ENCODE measurements at places on chromosomes 2 and 18.

DNA sequence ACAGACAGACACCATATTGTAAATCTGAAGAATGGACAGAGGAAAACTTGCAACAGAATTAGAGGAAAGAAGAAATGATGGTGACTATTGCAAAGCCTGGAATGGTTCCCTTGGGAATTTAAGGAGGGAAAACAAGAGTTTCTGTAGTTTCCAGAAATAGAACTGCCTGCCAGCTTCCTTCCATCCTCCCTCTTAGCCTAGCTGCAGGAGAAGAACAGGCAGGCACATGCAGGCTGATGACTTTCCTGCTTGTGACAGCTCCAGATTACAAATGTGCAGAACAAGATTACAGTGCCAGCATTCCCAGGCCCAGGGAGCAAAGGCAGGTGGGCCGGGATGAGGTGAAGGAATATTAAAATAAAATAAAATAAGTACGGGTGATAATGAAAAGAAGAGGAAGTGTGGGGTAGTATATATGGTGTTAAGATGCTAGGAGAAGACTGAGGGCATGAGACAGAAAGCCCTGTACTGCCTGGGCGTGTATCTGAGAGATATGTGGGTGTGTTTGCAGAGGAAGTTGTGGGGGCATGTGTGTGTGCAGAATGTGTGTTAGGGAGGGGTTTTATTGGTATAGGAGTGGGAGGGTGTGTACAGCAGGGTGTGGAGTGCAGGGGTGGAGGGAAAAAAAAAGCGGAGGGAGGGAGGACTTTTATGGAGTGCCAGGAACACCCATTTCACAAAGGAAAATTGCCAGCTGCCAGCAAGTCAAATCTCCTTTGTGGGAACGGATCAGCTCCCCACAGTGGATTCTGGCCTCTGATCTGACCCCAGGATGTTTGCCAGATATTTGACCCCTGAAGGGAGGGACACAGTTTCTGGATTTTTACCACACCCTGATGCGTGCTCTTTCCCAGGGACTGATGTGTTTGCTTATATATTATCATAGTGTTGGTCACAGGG is 43.9 kb upstream of the NEMP2 start:
- peak; percentile 32 for DNase-seq

- no peak for DNase-seq
Observed at GRCh38 chr18:21903709-21904108, 163.1 kb downstream of the MIB1 start.

DNA sequence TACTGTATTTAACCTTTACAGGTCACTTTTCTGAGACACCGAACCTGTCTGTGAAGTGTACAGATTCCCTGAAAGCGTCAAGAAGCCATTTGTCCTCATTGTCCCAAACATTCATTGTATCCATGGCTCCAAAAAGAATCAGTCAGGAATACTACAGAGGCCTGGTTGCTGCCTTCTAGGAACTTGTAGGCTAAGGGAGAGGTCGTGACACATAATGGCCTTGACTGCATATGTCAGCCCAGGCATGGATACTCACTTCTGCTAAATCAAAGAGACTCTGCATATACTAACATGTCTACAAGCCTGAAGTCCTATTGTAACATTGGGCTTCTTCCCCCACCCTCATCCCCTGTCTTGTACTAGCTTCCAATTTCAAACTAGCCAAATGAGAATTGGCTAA is 40.2 kb downstream of the ONECUT2 start:
- no peak for DNase-seq

DNA sequence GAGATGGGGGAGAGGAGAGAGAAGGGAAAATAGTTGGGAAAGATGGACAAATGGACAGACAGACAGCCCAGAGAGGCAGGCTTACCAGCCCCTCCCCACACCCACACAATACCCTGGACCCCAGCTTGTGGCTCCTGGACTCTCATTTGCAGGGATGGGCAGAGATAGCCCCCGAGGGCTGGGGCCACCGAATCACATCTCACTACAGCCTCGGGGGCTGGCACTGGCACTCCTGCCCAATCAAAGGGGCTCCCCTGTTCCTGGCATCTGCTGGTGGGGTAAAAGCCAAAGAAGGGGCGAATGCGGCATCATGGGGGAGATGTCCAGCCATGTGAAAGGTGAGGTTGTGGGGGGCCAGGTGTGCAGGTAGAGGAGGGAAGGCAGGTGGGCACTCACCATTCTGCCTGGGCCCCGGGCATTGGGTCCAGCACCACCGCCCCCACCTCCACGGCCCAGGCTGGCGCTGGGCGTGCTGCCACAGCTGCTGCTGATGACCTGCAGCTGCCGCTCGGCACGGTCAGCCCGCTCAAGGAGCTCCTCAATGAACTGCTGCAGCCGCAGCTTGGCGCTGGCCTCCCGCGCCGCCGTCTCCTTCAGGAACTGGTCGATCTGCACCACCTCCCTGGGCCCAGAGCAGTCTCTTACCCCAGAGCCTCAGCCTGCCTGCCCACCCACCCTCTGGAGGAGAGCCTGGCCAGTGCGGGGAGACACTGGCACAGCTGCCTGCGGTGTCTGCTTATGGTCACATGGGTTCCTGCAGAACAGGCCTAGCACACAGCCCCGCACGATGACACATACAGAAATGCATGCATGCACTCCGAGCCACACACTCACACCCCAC is 18.0 kb downstream of the FBXO41 start:
- DNase-seq, result no peak

GRCh38 chr2:30208453-30208852 is 22.9 kb upstream of the LBH start:
- DNase-seq, result peak; percentile 53

DNA sequence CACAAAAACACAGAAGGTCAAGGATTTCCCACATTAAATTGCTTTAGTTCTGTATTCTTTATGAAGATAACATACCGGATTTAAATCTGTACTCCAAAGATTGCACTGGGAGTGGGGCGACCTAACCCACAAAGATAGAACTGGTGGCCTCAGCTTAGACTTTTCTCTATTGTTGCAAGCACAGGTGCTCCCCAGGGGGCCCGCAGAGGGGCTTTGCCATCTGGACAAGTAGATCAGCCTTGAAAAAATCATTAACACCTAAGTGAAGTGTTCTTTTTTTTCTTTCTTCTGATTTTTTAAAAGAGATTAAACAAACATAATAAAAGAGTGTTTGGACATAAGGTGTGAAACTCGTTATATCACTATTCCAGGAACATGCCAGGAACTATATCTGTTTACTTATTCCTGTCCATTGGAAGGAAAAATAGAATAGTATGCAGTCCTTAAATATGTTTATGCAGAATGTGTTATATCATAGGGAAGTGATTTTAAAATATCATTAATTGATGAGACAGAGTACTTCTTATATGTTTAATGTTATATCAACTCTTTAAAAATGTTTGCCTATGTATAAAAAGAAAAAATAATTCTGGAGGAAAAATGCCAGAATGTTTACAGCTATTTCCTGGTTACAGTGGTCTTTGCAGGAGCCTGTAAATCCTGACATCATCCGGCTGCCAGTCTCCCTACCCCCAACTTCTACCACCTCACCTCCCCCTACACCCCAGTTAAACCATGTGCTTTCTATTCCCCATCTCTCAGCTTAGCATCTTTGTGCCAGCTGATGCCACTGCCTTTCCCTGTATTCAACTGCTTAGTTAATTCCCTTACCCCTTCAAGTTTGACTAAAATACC is 679.2 kb downstream of the CNTNAP5 start:
- no peak for DNase-seq

DNA sequence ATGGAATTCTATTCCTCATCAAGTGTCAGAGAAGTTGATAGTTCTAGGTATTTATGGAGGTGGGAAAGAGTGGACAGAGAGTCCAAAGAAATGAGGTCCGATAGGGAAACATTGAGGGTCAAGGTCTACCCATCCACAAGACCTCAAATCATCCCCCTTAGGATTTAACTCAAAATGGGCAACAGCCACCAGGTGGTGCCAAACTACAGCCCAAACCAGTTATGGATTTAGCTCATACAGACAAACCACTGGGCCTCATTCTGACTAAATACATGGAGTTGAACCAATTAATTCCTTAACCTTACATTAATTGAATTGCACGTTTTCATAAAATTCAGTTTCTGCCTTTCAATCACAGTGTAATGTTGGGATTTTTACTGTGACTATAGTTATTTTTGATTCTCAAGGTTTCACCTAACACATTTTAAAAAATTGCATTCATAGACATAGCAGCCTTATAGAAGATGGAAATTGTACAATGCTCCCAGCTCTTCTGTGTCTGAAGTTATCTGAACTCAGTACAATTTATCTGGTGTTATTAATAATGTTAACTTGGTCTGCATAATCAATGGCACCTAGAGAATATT is 98.2 kb upstream of the HNMT start:
- DNase-seq, result peak; percentile 32

DNA sequence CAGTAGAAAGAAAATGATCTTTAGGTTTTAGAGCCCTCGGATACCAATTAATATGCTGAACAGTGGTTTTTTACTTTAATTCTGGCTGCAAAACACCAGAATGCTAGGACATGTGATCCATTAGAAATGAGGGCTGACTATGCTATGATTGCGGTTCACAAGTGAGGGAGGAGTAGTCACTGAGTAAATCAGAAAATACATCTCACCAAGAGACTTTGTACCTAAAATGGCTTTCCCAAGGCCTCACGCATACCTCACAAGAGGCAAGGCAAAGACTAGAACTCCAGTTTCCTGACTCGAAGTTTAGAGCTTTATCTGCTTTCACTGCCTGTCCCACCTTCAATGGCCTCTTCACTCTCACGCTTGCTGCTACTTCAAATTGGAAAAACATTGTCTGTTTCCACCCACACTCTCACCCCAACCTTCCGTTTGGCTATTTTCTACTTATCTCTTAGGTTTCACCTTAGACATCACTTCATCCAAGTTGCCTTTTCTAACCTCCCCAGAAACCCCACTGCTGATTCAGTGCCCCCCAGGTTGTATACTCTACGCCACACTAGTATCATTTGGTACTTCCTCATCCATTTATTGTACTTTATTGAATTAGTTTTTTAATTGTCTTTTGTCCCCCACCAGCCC is 5.1 kb upstream of the MBD2 start:
- no peak for DNase-seq

DNA sequence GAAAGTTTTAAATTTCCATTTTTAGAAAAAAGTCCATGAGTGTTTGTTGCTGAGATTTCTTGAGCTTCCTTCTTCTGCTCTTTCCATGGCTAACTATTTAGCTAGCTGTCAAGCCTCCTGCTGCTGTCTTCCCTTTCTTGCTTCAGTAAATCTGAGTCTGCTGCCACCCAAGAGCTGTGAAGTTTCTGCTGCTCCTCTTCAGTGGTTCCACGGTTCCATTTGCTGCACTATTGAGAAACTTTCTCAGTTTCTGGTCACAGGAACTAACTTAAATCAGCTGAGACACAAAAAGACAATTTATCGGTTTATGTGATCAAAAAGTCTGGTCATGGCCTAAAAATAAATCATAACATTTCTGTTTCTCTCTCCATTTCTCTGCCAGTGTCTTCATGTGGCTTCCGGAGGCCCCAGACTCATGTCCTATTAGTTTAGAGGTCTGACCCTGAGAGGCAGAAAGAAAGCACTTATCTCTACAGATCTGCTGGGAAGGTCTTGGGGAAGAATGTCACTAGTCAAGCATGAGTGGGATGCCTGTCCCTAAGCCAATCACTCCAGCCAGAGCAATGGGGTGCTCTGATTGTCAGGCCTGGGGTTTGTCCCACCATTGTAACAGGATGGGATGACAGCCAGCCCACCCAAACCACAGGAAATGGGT is 73.0 kb upstream of the ARL4C start:
- no peak for DNase-seq

DNA sequence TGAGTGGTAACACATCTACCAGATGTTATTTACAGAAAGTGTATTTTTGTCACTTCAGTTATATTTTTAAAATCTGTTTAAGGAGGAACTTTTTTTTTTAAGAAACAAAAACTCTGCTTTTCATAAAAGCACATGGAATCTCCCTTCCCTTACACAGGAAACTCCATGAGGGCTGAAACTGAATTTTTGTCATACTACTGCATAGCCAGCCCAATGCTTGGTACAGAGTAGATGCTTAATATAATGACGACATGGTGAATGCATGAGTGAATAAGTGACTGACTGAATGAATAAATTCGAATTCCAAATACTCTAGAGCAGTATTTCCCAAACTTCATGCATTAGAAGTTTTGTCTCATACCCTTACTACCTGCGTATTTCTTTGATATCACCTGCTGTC is 86.5 kb downstream of the ROCK2 start:
- no peak for DNase-seq

DNA sequence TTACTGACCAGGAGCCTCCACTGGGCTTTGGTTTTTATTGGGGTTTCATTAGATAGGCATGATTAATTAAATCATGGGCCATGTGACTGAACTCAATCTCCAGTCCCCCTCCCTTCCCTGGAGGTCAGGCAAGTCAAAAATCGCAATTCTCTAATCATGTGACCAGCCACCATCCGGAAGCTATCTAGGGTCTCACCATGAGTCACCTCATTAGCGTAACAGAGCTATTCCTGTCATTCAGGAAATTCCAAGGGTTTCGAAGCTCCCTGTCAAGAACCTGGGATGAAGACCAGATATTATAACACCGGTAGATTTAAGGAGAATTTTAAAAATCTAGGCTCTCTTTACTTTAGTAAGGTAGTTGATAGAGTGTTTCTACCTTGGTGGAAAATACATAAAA is 180.3 kb upstream of the TCF4 start:
- no peak for DNase-seq

DNA sequence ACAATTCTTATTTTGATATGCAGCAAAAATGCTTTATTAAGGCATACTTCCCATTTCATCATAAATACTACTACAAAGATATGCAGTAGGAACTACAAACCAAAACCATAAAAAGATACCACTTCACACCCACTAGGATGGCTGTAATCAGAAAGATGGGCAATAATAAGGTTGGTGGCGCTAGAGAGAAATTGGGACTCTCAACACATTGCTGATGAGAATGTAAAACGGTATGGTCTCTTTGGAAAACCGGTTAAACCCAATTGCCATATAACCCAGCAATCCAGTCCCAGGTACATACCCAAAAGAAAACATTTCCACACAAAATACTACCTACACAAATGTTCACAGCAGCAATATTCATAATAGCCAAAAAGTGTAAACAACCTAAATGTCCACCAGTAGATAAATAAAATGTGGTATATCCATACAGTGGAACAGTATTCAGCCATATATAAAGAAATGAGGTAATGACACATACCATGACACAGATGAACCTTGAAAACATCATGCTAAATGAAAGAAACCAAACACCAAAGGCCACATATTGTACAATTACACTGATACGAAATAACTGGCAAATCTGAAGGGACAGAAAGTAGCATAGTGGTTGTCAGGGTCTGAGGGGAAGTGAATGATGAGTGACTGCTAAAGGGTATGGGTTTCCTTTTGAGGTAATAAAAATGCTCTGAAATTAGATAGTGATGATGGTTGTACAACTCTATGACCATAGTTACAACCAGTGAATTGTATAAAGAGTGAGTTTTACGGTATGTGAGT is 12.7 kb downstream of the SP3 start:
- DNase-seq, result no peak

DNA sequence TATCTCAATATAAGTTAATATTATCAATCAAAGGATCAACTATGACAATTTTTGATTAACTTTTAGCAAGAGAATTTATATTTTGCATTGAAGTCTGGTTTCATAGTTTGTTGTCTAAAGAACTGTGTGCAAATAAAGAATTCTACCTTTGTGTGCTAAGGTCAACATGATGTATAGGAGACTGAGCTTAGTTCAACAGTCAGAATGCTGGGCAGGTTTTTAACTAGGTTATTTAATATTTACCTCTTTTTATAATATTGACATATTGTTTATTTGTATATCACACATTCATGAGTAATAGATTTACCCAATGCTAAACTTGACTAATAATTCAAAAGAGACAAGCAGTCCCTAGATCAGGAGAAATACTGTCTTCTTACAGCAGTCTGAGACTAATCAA is 831.4 kb downstream of the DSC3 start:
- no peak for DNase-seq

Measured in CD4-positive, alpha-beta T cell treated with Interleukin-15 for 4 hours (primary cell).